Stimulated activated CD8-positive, alpha-beta memory T cell treated with anti-CD3 and anti-CD28 coated beads, Interleukin-7, amount 100 ng/mL, for 24 hours (primary cell): ENCODE measurements at places on chromosomes 4 and X.

- DNase-seq, result no peak
Observed at GRCh38 chr4:161097821-161098220, 1066.0 kb downstream of the FSTL5 start.

DNA sequence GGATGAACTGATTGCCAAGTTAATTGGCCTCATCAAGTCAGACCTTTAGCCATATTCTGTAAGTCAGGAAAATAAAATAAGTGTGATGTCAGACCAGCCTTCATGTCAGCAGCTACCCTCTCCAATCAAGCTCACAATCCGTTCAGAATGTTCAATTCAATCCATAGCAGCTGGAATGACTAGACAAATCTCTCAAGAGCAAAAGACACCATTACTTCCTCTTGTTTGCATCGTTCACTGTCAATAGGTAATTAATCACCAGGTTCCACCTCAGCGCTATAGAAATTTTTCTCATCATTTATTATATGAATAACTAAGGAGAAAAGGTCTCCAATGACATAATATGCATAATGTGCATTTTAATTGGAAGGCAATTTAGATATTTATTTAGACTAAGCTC lies 321.0 kb upstream of the GRIA3 start:
- DNase-seq, result no peak

- no peak for DNase-seq
Observed at GRCh38 chrX:17442898-17443297, 67.9 kb downstream of the NHS start.

GRCh38 chr4:14293582-14293981 lies 666.1 kb upstream of the BOD1L1 start:
- DNase-seq, result no peak

- no peak for DNase-seq
Observed at GRCh38 chr4:2071912-2072867, 13.1 kb downstream of the NAT8L start.

- DNase-seq, result no peak
Observed at GRCh38 chr4:84596826-84597225, 13.9 kb downstream of the CDS1 start.

- DNase-seq, result no peak
Observed at GRCh38 chr4:10655968-10656367, 28.6 kb downstream of the CLNK start.

DNA sequence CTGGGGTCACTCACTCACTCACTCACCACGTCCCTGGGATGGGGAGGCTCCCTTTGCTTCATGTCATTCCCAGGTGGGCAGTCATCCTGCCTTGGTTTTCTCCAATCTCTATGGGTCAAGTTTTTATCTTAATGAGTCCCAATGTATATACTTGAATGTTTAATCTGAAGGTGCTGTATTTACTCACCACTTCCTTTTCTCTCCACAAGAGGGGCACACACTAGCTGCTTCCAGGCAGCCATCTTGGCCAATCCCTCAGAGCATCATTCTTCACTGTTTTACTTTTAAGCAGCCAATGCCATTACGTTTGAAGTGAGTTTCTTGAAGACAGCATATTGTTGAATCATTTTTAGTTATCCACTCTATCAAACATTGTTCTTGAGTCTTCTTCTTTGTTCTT lies 153.4 kb upstream of the ARSJ start:
- DNase-seq, result no peak

- no peak for DNase-seq
Observed at GRCh38 chrX:36640232-36640631, 367.9 kb upstream of the FAM47C start.

DNA sequence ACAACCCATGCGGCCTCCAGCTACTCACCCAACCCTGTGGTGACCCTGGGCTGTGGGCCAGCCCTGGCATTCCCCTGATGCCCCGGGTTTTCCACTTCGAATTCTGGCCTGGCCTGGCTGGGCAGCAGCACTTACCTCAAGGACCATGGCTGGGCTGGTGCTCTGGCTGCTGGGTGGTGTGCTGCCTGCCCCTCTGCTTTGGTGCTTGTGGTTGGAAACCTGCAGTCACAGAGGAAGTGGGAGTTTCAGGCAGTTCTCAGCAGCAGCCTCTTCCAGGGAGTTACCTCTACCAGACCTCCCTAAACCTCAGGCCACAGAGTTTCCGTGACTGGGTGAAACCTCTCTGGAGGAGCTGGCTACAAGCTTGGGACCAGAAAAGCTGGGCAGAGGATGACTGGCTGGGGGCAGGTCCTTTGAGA lies at the start of gene CXCR3:
Gene CXCR3 (minus strand): TSS at position 209 of the 419 bp plus-strand sequence. CDS start 62 bp downstream, at position 147.
- DNase-seq, result peak; percentile 26

DNA sequence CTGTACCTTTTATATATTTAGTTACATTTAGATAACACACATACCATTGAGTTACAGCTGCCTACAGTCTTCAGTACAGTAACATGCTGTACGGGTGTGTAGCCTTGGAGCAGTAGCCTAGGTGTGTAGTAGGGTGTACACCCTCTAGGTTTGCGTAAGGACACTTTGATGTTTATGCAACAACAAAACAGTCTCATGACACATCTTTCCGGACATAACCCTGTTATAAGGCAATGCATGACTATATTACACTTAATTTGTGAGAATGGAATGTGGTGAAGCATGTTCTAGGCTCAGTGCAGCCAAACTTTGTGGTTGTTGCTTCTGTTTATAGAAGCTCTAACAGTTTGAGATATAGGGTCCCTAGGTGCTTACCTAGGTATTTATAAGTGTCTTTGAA lies 65.4 kb downstream of the SPRY1 start:
- DNase-seq, result no peak

DNA sequence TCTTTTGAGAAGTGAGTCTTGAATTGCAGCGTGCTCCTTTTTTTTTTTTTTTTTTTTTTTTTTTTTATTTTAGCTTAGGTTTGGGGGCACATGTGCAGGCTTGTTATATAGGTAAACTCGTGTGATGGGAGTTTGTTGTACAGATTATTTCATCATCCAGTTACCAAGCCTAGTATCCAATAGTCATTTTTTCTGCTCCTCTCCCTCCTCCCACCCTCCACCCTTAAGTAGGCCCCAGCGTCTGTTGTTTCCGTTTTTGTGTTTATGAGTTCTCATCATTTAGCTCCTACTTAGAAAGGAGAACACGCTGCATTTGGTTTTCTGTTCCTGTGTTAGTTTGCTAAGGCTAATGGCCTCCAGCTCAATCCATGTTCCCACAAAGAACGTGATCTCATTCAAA lies 81.3 kb upstream of the TSPAN5 start:
- DNase-seq, result no peak

DNA sequence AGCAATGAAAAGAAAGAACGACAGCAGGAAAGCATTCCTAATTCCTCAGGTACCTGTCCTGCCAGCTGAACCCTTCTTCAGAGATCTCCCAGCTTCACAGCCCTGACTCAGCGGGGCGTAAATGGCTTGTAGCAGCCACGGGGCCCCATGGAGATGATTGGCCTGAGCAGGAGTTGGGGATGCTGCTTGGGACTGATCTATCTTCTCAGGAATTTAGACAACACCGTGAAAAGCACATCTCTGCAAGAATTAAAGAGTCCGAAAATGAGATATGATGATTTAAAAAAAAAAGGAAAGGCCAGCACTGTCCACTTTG lies 22.5 kb upstream of the SLC25A4 start:
- no peak for DNase-seq
